ENCODE measurements at places on chromosomes 2 and 18.

GRCh38 chr2:102439065-102439695 is 16.2 kb downstream of the IL18RAP start:
- no peak for DNase-seq

- no peak for DNase-seq
Measured at GRCh38 chr2:188449561-188449960, 157.9 kb downstream of the GULP1 start.

DNA sequence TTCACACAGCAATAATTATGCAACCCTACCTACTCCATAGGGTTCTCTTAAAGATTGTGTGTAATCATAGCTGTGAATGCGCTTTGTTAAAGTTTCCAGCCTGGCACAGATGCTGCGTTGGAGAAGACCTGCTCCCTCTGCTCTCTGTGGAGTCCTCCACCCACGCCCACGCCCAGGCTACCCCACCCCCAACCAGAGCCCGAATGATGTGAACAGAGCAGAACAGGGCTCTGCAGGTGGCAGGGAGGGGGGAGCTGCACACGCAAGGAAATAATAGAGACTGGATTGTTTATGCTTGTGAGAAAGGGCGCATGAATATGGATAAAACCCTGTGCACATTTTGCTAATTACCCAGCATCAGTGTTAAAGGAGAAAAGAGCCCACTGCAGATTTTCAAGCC is 447.5 kb downstream of the BCL11A start:
- DNase-seq, result no peak

GRCh38 chr2:156306821-156307220 is 25.7 kb downstream of the NR4A2 start:
- no peak for DNase-seq

GRCh38 chr2:152330235-152330866 is 4.6 kb upstream of the FMNL2 start:
- DNase-seq, result no peak

DNA sequence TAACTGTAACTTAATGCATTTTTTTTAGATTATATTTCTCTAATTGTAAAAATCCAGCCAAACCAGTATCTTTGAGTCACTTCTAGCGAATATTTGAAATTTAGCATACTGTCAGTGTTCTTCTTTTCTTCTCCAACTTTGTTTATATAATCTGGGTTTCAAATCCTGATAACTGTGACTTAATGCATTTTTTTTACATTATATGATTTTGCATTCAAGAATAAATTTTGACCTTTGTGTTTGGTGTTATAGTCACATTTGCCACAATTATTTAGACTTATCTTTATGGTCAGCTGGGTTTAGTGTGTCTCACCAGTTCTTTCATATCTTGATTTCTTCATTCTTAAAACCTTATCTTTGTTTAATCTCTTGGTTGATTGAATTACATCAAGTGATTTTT is 345.7 kb downstream of the SLC4A3 start:
- DNase-seq, result no peak

- DNase-seq, result no peak
Measured at GRCh38 chr18:26089293-26090129, 902 bp downstream of the SS18 start.

DNA sequence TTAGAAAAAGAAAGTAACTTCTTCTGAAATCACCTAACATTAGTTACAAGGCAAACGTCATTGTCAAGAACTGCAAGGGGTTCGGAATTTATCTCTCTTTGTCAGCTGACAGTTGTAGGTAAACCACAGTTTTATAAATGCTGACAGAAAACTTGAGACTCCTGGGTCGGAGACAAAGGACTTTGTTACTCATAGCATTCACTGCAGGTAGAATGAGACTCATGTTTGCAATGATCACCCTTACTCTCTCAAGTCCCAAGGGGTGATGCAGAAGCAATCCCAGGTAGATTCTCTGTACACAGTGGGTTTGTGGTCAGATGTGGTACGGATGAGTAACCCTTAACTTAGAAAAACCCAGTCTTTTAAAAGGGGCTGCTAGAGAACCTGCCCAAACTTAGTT is 757.8 kb downstream of the TRIB2 start:
- DNase-seq, result no peak

DNA sequence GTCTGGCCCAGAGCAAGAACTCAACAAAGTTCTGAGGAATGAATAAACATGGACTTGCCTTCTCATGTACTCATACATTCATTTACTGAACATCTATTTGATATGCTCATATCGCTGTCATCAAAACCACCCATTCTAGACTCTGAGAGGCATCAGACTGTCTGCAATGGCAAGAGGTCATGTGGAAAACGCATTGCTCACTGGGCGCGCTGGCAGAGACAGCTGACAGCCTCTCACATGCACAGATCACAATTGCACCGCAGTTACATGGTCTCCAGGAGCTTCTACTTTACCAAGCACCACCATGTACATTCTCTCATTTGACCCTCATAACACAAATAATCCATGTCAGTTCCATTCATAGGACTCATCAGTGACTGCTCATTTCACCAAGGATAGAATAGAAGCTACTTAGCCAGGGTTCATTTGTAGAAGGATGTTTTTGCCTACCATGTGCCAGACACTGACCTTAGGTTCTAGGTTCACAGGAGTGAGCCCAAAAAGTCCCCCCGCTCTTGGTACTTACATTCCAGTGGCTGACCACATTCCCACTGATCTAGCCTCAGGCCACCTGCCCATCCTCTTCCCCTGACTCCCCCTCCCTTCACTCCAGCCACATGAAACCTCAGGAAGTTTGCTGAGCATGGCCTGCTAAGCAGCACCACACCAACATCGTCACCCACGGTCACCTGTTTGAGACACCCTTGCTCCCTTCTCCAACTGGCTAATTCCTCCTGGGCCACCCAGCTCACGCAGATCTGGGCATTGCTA is 6.1 kb downstream of the FAM124B start:
- no peak for DNase-seq

- DNase-seq, result no peak
Measured at GRCh38 chr2:27042159-27042661, 9.3 kb upstream of the AGBL5 start.

GRCh38 chr2:238700506-238701340 is 147.2 kb upstream of the TWIST2 start:
- no peak for DNase-seq

DNA sequence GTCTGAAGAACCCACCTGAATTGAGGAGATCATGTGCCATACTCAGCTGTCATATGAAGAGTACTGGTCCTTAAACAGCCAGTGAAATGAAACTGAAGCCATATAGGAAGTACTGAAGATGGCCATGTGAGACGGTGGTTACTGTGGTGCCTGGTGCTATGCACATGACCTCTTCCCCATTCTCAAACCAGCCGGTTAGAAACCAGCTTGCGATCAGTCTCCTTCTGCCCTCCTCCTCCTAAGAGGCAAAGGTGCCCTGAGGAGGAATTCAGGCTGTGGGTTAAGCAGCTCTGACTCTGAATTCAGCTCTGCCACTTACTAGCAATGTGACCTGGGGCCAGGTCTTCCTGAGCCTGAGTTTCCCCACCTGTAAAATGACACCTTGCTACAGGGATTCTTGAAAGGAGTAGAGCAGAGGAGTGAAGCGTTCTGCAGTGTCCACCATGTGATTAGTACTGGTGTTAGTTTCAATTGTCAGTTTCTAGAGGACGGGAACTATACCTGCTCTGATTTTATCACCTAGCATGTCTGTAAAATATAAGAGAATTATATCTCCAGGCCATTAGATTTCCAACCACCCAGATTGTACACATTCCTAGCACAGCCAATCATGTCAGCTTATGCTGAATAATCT is 5.1 kb downstream of the FECH start:
- DNase-seq, result no peak

DNA sequence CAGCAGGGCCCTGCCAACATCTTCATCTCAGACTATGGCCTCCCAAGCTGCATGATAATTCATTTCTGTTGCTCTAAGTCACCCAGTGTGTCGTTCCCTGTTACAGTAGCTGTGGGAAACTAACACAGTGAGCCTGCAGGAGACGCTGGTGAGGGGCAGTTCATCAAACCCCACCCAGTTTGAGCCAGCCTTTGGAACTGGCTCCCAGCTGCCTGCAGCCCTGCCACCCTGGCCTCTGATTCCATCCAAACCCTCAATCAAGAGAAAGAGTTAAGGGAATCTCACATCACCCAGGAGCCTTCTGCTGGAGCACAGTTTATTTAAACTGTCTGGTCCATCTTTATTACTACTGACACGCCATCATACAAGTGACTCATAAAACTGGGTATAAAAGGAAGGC is 64.9 kb upstream of the ZCCHC2 start:
- DNase-seq, result no peak

- DNase-seq, result no peak
Measured at GRCh38 chr2:173955004-173955403, 10.2 kb downstream of the SP3 start.

- no peak for DNase-seq
Measured at GRCh38 chr18:58067601-58068000, 23.6 kb downstream of the NEDD4L start.

GRCh38 chr2:240191001-240191400 is 50.5 kb upstream of the OTOS start:
- DNase-seq, result no peak

- DNase-seq, result no peak
Measured at GRCh38 chr2:157192445-157193423, 64.8 kb upstream of the GALNT5 start.

- peak; percentile 55 for DNase-seq
Measured at GRCh38 chr2:109126501-109126860, 2.5 kb upstream of the SH3RF3 start.

GRCh38 chr2:190840569-190841172 is 40.0 kb upstream of the GLS start:
- DNase-seq, result no peak

GRCh38 chr2:18349421-18349820 is 211.0 kb downstream of the RDH14 start:
- no peak for DNase-seq

- DNase-seq, result no peak
Measured at GRCh38 chr2:217788669-217789002, 214.2 kb downstream of the TNS1 start.

DNA sequence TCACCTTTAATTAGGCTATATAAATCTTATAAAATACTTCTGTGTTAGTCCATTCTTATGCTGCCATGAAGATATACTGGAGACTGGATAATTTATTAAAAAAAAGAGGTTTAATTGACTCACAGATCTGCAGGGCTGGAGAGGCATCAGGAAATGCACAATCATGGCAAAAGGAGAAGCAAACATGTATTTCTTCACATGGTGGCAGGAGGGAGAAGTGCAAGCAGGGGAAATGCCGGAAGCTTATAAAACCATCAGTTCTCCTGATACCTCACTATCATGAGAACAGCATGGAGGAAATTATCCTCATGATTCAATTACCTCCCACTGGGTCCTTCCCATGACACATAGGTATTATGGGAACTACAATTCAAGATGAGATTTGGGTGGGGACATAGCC is 504.4 kb downstream of the RIT2 start:
- DNase-seq, result no peak

- no peak for DNase-seq
Measured at GRCh38 chr2:18626958-18627650, 37.7 kb upstream of the NT5C1B start.

GRCh38 chr18:32372381-32373061 is 98.2 kb downstream of the GAREM1 start:
- DNase-seq, result no peak

- no peak for DNase-seq
Measured at GRCh38 chr2:196528486-196529223, 110.9 kb upstream of the CCDC150 start.

- no peak for DNase-seq
Measured at GRCh38 chr2:158211502-158211901, 109.8 kb downstream of the UPP2 start.

GRCh38 chr2:71588497-71589170 is 135.3 kb downstream of the DYSF start:
- no peak for DNase-seq

DNA sequence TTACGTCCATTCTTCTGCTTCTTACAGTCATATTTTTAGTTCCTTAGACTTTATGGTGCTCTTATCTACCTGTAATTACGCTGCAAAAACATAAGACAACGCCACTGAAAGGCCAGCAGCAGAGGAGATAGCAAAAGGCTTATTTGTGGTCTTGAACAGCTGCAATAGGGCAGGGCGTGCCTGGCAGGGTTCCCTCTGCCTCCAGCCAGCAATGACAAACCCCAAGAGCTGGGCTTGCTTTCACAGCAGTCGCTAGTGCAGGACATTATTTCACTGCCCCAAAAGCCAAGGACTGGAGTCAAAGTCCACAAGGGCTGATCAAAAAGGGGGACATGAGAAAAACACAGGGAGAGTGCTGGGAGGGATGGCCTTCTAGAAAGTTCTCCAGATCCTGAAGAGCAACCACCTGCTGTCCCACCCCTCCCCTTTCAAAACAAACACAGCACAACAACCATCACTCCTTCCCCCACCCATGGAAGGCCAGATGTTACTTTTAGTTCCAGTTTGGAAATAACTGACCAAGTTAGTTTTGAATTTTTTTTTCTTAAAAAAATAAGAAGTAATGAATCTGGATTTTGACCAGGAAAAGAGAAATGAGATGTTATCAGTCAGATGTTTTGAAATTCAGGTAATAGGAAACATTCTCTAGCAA is 127.8 kb downstream of the RBMS1 start:
- no peak for DNase-seq

DNA sequence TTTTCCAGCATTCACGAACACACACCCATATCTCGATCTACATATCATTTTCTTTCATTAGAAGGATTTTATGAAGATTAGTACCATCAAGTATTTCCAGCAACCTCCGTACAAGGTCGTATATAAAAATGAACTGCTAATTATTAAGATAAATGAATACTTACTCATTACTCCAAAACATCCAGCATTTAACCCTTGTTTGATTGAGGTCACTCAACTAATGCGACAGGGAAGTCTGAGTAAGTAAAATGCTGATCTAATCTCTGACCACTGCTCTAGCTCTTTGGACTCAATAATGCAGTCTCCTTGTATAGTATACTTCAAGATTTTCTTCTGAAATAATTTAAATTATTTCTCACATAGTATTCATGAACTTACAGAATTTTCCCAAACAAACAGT is 2.0 kb downstream of the ABHD3 start:
- DNase-seq, result no peak

DNA sequence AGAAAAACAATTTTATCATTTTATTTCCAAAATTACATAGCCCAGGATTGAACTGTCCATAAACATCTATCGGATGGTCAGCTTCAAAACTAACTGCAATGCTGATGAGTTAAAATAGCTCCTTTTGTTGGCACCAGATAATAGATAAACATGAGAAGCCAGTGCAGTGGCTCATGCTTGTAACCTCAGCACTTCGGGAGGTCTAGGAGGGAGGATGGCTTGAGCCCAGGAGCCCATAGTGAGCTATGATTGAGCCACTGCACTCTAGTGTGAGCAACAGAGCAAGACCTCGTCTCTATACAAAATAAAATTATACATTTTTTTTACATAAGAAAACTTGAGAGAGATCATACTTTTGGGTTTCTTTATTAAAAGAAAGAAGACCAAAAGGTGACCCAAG is 34.6 kb upstream of the IMPA2 start:
- DNase-seq, result no peak

DNA sequence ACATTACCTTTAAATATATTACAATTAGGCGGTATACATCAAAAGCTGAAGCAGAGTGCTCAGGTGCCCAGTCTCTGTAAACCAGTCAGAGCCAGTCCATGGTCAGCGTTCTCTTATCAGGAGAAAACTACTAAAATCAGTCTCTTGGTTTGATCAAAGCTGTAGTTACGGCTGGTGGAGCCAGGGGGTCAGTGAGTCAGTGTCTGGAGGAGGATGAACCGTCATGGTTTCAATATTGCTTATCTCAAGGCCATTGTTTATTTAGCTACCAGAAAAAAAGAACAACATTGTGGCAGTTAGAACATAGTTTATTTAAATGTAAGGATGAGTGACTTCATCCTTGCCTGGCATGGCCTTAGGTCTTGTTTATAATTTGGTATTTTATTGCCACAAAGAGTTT is 71.3 kb upstream of the NYAP2 start:
- no peak for DNase-seq
